ENCODE measurements at places on chromosomes 3 and 15.
A peak's percentile ranks its signal among the peaks of the same experiment; 100 is the strongest.

DNA sequence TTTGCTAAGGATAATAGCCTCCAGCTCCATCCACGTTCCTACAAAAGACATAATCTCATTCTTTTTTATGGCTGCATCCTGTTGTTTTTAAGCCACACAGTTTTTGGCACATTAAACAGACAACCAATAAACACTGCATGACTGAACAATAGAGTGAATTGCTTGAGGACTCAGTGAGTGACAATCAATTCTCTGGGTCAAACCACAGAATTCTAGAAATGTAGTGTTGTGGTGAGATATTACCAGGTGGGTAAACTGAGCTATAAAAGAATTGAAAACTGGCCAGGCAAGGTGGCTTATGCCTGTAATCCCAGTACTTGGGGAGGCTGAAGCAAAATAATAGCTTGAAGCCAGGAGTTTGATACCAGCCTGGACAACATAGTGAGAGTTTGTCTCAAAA, 154.7 kb upstream of the CADPS start:
- no peak for DNase-seq

GRCh38 chr3:169382309-169382708, 281.2 kb downstream of the MECOM start:
- no peak for DNase-seq

- no peak for DNase-seq
Observed at GRCh38 chr3:120775411-120775810, 32.9 kb downstream of the GTF2E1 start.

DNA sequence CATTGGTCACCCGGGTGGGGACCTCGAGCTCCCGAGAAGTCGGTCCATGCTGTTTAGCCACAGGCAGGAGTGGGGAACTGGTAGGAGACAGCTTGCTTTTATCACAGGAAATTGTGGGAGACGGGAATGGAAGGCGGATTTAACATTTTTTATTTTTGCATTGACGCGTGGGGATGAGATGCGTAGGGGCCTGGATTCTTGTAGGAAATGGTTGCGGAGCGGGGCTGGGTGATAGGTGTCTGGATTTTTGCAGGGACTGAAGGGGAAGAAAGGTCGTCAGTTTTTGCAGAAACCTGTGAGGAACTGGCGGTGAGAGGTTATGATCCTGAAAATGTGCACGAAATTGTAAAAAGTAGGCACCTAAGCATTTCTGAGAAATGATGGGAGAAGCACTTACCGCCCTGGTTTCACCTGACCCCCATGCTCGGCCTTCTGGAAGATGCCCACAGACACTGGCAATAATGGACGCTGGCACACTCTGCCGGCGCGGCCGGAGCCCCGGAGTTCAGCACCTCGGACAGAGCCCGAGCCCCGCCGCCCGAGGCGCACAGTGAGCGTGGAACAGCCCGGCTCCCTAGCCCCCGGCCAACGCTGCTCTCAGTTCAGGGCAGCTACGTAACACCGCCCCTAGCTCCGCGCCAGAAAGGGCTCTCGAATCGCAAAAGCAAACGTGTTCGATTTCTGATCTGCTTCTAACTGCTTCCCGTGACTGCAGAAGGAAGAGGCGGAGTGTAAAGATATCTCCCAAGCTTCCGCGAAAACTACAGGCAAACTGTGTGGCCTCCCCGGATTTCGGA, 928 bp downstream of the ANKRD34C start:
- peak; percentile 31 for DNase-seq

- peak; percentile 60 for DNase-seq
Observed at GRCh38 chr15:90934949-90935751, at the start of gene UNC45A. Gene UNC45A, plus strand, starts transcription at chr15:90935285. Its CDS starts 40 bp downstream, at chr15:90935325.

DNA sequence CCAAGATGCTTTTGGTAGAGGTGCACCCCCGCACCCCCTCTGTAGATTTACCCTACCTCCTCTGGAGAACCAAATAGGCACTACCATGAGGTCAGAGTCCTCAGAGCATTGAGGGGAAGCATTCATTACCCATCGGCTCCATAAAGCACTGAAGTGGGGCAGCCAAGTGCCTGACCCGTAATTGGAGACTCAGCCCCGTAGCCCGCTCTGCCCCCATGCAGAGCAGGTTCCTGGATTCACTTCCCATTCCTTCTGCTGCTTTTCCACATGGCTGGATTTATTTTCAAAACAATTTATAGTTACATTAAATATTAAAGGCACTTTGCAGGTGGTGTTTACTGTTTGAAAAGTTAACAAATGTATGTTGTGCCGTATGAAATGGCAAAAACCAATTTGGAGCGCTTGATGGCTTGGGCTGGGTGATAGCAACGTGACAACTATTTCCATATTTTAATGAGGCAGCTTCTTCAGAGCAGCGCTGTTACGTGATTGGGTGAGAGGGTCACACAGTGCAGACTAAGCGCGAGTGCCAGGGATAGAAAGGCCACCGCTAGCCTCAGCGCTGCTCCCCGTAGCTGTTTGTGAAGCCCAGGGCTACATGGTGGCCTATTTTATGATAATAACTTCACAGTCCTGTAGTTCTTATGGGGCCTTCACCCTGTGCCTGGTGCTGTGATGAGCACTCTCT, 373.8 kb upstream of the PROK2 start:
- DNase-seq, result no peak

Data from right renal cortex interstitium (tissue), 3 donors.